Right forelimb (tissue), 1 donor: ENCODE measurements at places on chromosomes 5 and 9.

- no peak for DNase-seq
Measured at GRCh38 chr9:2597483-2597882, 24.1 kb upstream of the VLDLR start.

DNA sequence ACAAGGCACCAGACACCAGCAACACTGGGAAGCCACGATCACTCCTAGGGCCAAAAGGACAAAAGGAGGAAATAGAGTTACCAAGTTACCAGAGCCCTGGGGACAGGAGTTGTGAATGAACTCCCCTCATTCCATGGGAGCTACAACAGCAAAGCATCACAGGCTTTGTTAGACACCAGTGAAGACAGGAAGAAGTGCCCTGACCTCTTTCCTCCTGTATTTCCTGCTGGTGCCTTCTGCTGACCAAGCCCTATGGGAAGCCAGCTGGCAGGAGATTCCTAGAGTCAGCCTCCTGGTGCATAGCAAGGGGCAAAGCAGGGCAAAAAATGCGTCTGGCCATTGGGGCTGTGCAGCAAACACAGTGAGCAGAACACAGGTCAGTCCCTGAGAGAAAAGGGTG, 374.7 kb downstream of the ZSWIM6 start:
- DNase-seq, result no peak

DNA sequence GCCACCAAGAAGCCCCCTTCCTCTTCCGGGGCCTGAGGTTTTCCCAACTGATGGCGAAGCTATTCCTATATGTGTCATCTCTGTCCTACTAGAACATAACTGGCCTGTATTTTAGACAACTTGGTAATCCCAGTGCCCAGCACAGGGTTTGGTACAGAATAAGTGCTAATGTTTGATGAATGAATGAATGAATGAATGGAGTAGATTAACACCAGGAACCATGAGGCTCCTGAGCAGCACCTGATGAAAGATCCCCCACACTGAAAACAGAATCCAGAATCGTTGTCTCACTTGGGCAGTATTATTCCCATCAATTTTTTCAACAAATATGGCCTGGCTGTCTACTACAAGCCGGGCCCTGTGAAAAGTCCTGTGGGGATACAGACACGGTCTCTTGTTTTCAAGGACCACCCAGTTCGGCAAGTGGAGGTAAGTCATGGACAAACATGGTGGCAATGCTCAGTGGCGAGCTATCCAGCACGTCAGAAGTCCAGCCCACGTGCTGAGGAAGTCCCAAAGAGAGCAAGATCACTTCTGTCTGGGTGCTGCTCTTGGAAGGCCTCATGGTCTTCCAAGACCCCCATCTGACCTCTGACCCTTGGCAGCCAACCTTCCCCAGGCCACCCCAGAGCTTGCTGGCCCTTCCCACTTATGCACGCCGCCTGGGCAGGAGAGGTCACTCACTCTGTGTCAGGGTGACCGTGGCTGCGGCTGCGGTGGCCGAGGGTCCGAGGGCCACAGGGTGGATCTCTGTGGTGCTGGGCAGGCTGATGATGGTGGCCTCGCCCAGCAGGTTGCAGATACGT, 1.0 kb downstream of the NAIF1 start:
- no peak for DNase-seq

DNA sequence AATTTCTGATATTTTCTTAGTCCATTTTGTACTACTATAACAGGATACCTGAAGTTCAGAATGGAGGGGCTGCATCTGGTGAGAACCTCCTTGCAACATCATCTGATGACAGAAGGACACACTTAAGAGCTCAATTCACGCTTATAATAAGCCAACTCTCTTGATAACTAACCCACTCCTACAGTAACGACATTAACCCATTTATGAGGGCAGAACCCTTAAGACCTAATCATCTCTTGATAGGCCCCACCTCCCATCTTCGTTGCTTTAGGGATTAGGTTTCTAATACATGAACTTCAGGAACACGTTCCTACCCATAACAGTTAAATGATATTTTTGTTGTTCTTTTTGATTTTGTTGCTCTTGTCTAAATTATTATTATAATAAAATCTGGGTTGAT, 69.4 kb downstream of the TNPO1 start:
- DNase-seq, result no peak

DNA sequence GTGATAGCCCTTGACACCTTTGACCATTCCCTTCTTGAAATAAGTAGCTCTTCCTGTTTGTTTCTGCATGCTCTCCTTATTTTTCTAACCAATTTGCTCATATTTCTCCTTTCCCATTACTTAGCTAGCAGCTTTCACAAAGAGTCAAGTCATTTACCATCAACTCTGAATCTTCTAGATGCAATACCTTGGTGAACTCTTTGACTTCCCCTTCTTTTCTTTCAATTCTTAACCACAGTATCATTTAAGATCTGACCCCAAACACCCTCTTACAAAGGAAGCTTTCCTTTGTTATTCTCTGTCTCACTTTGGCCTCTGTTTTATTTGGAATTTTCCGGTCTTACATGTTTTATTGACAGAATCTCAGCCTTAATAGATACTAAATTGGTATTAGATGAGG, 14.0 kb downstream of the NFX1 start:
- DNase-seq, result no peak

- no peak for DNase-seq
Measured at GRCh38 chr5:5678909-5679308, 256.4 kb downstream of the ICE1 start.

- no peak for DNase-seq
Measured at GRCh38 chr9:33300546-33300945, 10.2 kb downstream of the NFX1 start.

DNA sequence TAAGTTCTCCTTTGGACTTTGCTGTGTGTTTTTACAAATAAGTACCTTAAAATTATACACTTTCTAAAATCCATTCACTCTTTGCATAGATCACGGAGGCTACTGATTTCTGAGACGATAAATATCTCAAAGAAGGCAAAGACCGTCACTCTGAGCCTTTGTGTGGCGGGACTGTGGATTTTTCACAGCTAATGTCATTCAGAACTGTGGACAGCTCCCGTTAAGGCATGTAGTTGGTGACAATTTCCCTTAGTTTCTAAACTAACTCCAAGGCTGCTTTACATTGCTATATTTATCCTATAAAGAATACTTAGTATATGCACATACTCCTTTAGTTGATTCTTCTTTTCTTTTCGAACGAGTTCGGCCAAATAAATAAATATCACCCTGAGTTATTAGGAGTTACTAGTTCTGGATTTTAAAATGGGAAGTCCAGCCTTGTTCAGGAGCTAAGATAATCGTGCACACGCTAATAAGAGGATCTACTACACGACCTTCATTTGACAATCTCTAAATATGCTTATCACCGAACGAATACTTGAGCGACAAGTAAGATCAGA, 1.8 kb downstream of the HCN1 start:
- no peak for DNase-seq

GRCh38 chr5:95528565-95528964, 26.2 kb downstream of the SKIC3 start:
- DNase-seq, result no peak

GRCh38 chr5:93209476-93209875, 371.5 kb downstream of the NR2F1-AS1 start:
- DNase-seq, result no peak

- DNase-seq, result no peak
Measured at GRCh38 chr5:163562071-163562470, 56.7 kb downstream of the MAT2B start.

- DNase-seq, result no peak
Measured at GRCh38 chr5:117872798-117873368, 1115.5 kb downstream of the DTWD2 start.

GRCh38 chr5:5342784-5343183, 79.7 kb upstream of the ICE1 start:
- DNase-seq, result no peak

- no peak for DNase-seq
Measured at GRCh38 chr9:79353856-79354520, 217.8 kb upstream of the TLE4 start.

DNA sequence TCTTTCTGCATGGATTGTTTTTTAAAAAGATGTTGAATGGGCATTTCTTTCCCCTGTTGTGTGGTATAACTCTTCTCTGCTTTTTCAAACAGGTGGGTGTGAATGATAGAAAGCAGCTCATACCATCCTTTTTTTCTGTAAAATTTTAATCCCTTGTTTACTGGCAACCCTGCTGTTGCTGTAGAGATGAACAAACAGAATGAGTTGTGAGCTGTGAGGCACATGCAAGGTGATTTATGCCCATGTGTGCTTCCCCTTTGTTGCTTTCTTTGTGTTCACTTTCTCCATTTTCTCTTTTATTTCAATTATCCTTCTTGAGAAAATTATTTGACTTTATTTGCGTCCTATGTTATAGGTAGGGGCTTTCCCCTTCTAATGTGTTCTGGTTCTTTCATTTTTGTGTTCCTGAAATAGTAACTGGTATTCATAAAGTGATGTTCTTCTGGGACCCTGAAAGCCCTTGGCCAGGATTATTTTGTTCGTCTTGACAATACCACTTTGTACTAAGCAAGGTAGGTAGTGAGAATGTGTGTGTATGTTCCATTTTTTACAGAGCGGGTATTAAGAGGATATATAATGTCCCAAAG, 79.9 kb downstream of the AOPEP start:
- DNase-seq, result no peak

- no peak for DNase-seq
Measured at GRCh38 chr5:95261437-95262175, 23.3 kb downstream of the MCTP1 start.

DNA sequence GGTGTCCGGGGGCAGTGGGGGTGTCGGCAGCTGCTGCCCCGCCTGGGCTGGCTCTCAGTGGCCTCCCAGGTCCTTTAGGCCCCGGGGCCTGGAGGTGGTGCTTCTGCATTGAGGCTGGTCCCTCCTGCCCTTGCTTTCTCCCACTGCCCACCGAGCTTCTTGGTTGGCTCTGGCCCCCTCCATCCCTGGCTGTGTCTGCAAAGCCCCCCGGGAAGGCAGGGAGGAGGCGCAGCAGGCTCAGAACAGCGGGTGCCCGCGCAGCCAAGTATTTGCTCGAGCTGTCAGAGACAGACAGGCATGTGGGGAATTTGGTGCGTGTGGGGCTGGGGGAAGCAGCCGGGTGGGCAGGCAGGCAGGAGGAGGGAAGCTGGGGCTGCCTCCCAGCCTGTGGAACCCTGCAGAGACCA, 11.5 kb downstream of the CXXC5 start:
- no peak for DNase-seq

DNA sequence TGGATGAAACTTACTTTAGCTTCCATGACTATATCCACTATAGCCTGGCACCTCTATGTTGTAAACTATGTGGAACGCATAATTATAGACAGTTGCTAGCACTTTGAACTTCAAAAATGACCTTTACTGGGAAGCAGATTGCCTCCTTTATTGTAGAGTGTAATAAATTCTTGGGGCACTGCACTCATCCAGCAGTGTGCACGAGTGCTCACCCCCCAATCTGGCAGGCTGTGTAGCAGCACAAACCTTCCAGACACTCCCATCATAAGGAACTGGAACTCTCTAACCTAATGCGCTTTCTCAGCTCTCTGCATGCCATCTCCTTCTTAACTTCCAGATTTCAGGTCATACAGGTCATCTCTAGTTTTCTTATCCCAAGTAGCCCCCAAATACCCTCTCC, 1.5 kb upstream of the PDE6A start:
- DNase-seq, result no peak

- DNase-seq, result no peak
Measured at GRCh38 chr5:146007270-146007669, 70.9 kb downstream of the SH3RF2 start.

- no peak for DNase-seq
Measured at GRCh38 chr5:176620333-176620981, 9.9 kb downstream of the SNCB start.

DNA sequence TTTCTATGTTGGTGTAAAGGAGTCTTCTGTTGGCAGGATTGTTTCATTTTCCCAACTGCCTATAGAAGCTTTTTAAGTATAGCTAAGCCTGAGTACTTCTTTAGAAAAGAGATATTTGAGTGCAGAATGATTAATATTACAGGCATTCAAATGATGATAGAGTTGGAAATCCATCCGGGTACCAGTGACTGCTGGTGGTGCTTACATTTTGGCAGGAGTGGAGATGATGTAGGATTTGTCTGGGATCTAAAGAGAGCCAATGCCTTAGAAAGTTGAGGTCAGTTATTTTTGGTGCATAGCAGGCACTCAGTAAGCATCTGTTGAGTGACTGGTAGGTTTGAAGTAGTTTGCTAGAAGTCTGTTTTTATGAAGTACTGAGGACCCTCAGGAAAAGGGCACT, 433.5 kb downstream of the DMAC1 start:
- no peak for DNase-seq

DNA sequence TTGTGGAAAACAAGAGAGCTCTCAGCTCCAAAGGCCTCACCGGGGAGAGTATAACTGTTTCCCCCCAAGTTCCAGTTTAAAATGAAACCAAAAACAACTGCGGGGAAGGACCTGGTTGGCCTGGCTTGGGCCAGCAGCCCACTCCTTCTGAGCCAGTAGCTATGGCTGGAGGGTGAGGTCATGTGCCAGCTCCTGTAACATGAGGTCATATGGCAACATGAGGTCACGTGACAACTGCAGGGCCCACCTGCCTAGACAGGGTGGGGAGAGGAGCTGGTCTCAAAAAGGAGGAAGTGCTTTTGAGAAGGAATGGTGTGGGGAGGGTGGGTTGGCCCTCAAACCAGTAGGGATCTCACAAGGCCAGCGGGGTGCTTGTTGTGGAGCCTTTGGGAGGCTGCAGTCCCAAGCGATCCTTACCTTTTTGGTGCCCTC, 29.3 kb upstream of the CRB2 start:
- no peak for DNase-seq

DNA sequence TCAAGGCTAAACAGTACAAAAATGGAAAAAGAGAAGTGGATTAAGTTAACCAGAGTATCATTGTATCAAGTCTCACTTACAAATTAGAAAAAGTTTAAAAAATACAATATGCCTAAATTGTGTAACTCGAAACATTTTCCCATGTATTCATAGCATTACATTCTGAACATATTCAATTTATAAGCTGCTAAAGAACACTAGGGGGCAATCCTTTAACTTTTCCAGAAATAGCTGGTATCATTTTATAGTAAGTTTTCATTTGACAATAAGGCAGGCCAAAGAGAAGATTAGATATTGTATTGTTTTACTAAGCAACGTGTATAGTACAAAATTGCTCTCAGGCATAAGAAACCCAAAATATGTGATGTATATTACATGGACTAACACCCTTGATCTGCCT, 234.6 kb downstream of the ADGRV1 start:
- DNase-seq, result no peak

GRCh38 chr9:26524267-26524666, 368.3 kb downstream of the CAAP1 start:
- no peak for DNase-seq
